ENCODE measurements at places on chromosomes 4 and X.

- DNase-seq: no peak
Measured at GRCh38 chr4:34628471-34628870, 1615.8 kb downstream of the ARAP2 start.

DNA sequence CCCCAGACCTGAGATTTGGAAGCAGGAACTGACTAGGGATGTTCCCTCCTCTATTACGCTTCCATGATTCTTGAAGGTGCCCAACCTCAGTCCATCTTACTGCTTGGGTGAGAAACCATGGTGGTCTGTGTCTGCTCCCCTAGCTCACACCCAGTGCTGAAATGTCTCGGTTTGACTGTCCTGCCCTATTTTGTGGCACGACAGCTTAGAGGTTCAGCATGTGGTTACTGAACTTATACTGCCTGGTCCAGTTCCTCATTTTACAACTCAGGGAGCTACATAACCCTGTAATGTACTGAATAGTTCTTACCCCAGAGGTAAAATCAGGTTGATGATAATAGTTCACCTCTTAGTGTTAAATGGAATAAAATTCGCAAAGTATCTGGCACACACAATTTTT is 203.1 kb downstream of the RBM46 start:
- DNase-seq: no peak

- no peak for DNase-seq
Measured at GRCh38 chrX:1351981-1352714, 15.6 kb downstream of the IL3RA start.

- DNase-seq: no peak
Measured at GRCh38 chr4:151865744-151866591, 105.2 kb upstream of the GATB start.

GRCh38 chr4:16544251-16544721 is 318.0 kb upstream of the TAPT1 start:
- DNase-seq: no peak

DNA sequence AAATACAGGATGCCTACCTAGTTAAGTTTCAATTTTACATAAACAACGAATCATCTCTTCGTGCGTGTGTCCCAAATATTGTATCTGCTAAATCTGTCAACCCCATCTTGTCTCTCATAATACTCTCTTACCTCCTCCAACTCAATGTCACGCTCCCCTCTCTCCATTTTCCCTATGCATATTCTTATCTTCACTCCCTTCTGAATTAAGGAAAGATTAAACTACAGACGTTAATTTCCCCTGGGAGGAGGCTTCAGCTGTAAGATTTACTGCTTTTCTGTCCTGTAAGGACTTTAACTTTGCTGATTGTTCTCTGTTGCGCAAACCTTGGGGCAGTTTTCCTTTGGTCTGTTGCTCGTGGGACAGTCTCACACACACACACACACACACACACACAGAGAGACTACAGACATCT is 455 bp upstream of the ABCB7 start:
- peak; percentile 41 for DNase-seq

GRCh38 chr4:184420881-184421416 is 53.4 kb downstream of the IRF2 start:
- DNase-seq: no peak

- DNase-seq: no peak
Measured at GRCh38 chr4:4890574-4891255, 31.2 kb downstream of the MSX1 start.

DNA sequence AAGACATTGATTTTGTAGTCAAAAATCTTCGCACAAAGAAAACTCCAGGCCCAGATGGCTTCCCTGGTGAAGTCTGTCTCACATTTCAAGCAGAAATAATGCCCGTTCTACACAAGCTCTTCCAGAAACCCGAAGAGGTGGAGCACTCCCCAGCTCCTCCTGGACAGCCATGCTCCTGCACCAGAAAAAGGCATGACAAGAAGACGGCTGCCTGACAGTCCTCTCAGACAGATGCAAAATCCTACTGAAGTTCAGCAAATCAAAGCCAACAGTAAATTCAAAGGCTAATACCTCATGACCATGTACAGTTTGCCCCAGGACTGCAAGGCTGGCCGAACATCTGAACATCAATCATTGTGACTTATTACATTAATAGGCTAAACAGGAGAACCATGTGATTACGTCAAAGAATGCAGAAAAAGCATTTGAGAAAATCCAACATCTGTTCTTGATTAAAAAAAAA is 30.8 kb upstream of the MXD4 start:
- no peak for DNase-seq

DNA sequence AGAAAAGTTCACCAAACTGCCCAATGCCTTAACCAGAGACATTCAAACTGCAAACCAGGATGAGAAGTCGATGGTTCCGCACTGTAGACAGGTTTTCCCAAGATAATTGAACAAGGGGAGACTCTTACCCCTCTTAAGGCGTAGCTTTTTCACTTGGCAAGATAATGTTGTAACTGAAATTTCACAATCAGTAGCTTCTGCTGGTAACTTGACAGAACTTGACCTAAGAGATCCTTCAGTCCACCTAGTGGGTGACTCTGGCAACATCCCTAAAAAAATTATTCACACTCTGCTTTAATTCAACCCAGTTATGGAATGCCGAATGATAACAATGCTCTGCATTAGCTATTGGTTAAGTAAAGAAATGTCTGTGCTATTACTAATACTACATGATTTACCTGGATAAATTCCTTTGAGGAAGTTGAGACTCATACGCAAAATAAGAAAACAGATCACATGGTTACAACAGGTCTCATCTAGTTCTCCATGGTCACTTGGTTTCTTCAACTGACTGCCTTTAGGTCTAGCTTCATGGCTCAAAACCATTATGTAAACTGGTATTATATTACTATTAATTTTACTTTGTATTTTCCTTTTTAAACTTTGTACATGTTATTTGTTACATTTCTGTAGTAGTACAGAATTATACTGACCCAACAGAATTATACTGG is 9.1 kb downstream of the ELF2 start:
- peak; percentile 20 for DNase-seq

- DNase-seq: no peak
Measured at GRCh38 chrX:50375481-50376267, 95.0 kb downstream of the DGKK start.

GRCh38 chr4:127000110-127000509 is 632.6 kb upstream of the INTU start:
- DNase-seq: no peak

GRCh38 chr4:54929459-54929858 is 195.9 kb downstream of the KDR start:
- peak; percentile 65 for DNase-seq

GRCh38 chr4:10321931-10322330 is 135.3 kb downstream of the ZNF518B start:
- DNase-seq: no peak

DNA sequence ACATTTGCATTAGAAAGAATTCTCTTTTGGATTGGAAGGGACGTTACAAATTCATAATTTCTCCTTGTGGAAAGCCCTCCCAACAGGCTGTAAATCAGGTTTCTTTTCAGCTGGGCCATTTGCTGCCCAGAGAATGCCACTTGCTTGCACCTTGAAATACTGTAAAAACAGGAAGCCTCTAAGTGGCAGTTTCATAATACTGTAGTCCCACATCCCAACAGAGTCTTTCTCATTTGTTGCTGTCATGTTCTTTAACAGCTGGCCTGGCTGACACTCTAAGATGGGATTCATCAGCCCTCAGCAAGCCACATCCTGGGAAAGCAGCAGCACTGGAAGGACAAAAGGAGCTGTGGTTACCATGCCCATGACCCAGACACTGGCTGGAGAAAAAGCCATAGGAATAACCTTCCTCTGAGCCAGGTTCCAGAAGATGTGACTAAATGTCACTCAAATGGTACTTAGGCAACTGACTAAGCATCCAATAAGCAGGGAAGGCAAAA is 221.9 kb upstream of the MBNL3 start:
- DNase-seq: no peak

- no peak for DNase-seq
Measured at GRCh38 chrX:13716455-13716854, 18.0 kb downstream of the TRAPPC2 start.

GRCh38 chrX:128365492-128365891 is 313.3 kb upstream of the ACTRT1 start:
- DNase-seq: no peak

- peak; percentile 71 for DNase-seq
Measured at GRCh38 chr4:8403173-8403753, 37.3 kb downstream of the ACOX3 start.

- DNase-seq: no peak
Measured at GRCh38 chr4:98802770-98803198, 126.1 kb downstream of the EIF4E start.

GRCh38 chr4:24121395-24122175 is 231.7 kb upstream of the PPARGC1A start:
- no peak for DNase-seq

DNA sequence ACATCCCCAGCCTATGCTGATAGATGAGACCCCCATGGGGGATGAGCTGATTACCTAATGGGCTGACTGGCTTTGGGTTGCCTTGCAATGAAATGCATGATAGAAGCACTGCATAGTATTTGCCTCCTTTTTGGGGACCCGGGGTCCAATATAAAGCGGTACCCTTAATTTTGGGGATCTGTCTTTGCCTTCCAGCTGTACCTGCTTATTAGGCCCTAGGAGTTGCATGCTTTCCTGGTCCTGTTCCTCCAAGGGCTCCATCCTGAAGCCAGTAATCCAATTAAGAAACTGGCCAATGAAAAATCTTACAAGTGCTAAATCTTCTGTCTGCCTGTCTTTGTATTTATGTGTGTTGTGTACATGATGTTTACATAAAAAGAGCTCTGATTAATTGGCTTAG is 791.6 kb downstream of the TRIML1 start:
- DNase-seq: no peak

GRCh38 chr4:119132306-119132705 is 3.3 kb upstream of the MYOZ2 start:
- no peak for DNase-seq

- peak; percentile 66 for DNase-seq
Measured at GRCh38 chr4:140427106-140427918, at the start of gene CLGN. Gene CLGN (minus strand): TSS chr4:140427648. CDS start chr4:140413078, 14,570 bp downstream.

GRCh38 chr4:153507310-153508073 is 41.3 kb downstream of the TMEM131L start:
- DNase-seq: no peak

- no peak for DNase-seq
Measured at GRCh38 chr4:187937557-187937956, 58.0 kb upstream of the ZFP42 start.

GRCh38 chr4:16290681-16291420 is 64.6 kb upstream of the TAPT1 start:
- DNase-seq: no peak

DNA sequence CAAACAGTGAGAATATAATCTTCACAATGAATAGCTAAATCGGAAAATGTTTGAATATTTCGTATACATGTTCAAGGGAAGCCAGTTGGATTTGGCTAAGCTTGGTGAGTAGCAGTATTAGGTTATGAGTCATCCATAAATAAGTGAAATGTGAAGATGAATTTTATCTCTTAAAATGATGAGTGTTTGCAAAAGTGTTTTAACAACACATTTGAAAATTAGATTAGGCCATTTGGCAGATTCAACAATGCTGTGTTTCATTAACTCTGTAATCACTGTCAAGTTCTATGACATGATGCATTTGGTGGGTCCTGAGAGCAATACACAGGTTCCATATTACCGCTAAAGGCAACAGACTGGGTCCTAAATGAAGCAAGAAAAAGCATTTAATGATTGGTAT is 301.9 kb upstream of the PRPS2 start:
- no peak for DNase-seq

GRCh38 chrX:4181782-4182407 is 468.4 kb upstream of the PRKX start:
- DNase-seq: no peak

DNA sequence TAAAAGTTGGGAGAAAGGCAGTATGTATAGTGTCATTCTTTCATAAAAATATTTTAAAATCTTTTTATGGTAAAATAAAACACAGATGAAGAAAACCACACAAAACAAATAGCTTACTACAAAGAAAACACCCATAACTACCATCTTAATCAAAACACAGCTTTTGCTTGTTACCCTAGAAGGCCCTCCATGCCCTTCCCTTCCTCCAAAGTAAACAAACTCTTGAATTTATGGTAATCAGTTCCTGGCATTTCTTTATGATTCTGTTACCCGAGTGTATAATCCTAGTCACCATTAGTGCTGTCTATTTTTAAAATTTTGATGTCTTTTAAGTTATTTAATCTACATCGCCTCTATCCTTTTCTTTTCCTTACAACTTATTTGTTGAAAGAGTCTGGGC is 170.9 kb downstream of the APBB2 start:
- no peak for DNase-seq

DNA sequence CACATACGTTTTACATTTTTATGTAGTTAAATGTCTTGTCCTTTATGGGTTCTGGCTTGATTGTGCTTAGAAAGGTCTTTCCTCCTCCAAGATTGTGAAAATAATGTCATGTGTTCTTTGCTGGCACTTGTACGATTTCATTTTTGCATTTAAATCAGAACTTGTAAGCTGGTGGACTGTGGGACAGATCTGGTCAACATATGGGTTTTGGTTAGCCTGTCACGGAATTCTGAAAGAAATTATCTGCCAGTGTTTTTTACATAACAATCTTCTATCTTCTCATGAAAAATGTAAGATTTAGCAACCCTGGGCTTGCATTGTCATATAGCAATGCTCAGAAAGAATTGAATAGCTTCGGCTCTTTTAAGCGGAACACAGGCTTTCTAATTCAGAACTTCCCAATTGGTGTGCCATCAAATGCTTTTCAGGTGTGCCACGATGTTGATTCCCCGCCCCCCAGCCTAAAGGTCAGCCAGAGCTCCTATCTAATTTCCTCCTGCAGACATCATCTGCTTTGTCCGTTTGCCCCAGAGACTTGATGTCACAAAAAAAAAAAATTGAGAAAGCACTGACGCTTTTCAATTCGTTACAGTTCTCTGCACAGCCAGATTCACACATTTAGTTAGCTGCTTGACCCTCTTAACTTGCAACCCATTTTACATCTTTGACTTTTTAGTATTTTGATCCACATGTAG is 16.2 kb downstream of the AFF1 start:
- DNase-seq: no peak

DNA sequence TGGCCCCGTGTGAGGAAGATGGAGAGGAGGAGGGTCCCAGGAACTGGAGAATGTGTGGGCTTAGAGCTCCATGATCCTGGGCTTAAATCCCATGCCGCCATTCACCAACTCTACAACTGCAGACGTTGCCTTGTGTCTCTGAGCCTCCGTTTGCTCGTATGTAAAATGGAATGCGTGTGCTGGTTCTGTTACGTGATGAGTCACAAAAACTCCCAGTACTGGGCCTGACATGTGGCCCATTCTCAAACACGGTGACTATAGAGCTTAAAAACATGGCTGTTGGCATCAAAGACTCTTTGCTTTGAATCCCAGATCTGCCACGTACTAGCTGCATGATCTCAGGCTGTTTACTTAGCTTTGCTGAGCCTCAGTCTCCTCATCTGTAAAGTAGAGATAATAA is 13.0 kb upstream of the AFAP1 start:
- no peak for DNase-seq

GRCh38 chr4:181173046-181173445 is 1070.2 kb upstream of the TENM3 start:
- no peak for DNase-seq

GRCh38 chr4:62018537-62018936 is 818.4 kb downstream of the ADGRL3 start:
- DNase-seq: no peak

- DNase-seq: no peak
Measured at GRCh38 chr4:839675-840443, 13.9 kb upstream of the CPLX1 start.

- DNase-seq: no peak
Measured at GRCh38 chr4:37652747-37653527, 33.2 kb downstream of the RELL1 start.
